ENCODE measurements at places on chromosomes 16 and 17. TPM values are rescaled to one million over a fixed set of nuclear protein-coding genes. Genes with fewer than 3 reads are reported as not detected.

TP53TG3D gene
- total RNA-seq, result not detected

ALOX12B gene
- 2.0 TPM for total RNA-seq

CBFA2T3 gene
- total RNA-seq, result 0.26 TPM

NT5M gene
- 1.0 TPM for total RNA-seq

TBC1D3C gene
- 0.38 TPM for total RNA-seq

TUBG1 gene
- total RNA-seq, result 12.1 TPM

BTBD17 gene
- not detected for total RNA-seq

TPSD1 gene
- not detected for total RNA-seq

AXIN2 gene
- total RNA-seq, result not detected

WFIKKN2 gene
- not detected for total RNA-seq

CRISPLD2 gene
- total RNA-seq, result 0.53 TPM

ADAD2 gene
- total RNA-seq, result not detected

KRT12 gene
- not detected for total RNA-seq

PRKCB gene
- not detected for total RNA-seq

KRTAP3-2 gene
- not detected for total RNA-seq

KRT9 gene
- total RNA-seq, result 0.51 TPM

JMJD8 gene
- 16.8 TPM for total RNA-seq

KRT28 gene
- not detected for total RNA-seq

RAB34 gene
- 68.7 TPM for total RNA-seq

TPPP3 gene
- not detected for total RNA-seq

AOC3 gene
- total RNA-seq, result 0.26 TPM

NPW gene
- 0.13 TPM for total RNA-seq

RGS11 gene
- not detected for total RNA-seq

KRT40 gene
- not detected for total RNA-seq

KCNJ12 gene
- under 0.01 TPM for total RNA-seq

GGT6 gene
- total RNA-seq, result 6.6 TPM

YBX2 gene
- total RNA-seq, result 0.26 TPM

IKZF3 gene
- total RNA-seq, result under 0.01 TPM

CA5A gene
- not detected for total RNA-seq

EPX gene
- total RNA-seq, result not detected

CCL4 gene
- not detected for total RNA-seq

PHOSPHO1 gene
- total RNA-seq, result not detected

CFAP97D1 gene
- not detected for total RNA-seq

METRNL gene
- 50.8 TPM for total RNA-seq

GNGT2 gene
- total RNA-seq, result not detected

All from bronchial epithelial cell (primary cell).